M059J (cell line): ENCODE measurements at places on chromosomes 12 and 14. TPM values are rescaled to one million over a fixed set of nuclear protein-coding genes. Genes with fewer than 3 reads are reported as not detected.

The CLEC2A gene
- total RNA-seq, result not detected in 2 replicates

The SLCO1B1 gene
- total RNA-seq, result 0.12 and 0.27 TPM in 2 replicates

The CDKN3 gene
- total RNA-seq, result 179 and 192 TPM in 2 replicates

The RNASE9 gene
- not detected in 2 replicates for total RNA-seq

The SCNN1A gene
- total RNA-seq, result 1.5 and 4.5 TPM in 2 replicates

The KRT75 gene
- 0.02 TPM in 1 of 2 replicates, not detected in the other for total RNA-seq

- DNase-seq, result no peak
Observed at GRCh38 chr12:562634-563033, 100.6 kb downstream of the NINJ2 start.

GRCh38 chr12:60168441-60168840, 572.6 kb downstream of the SLC16A7 start:
- DNase-seq, result no peak
